Vagina (tissue), 2 donors: ENCODE measurements at places on chromosomes 13 and 19.
A peak's percentile ranks its signal among the peaks of the same experiment; 100 is the strongest.

GRCh38 chr13:76638181-76638580 is 248.0 kb downstream of the KCTD12 start:
- no peak for DNase-seq

- DNase-seq: no peak
Measured at GRCh38 chr19:19207637-19208572, 3.9 kb upstream of the NCAN start.

DNA sequence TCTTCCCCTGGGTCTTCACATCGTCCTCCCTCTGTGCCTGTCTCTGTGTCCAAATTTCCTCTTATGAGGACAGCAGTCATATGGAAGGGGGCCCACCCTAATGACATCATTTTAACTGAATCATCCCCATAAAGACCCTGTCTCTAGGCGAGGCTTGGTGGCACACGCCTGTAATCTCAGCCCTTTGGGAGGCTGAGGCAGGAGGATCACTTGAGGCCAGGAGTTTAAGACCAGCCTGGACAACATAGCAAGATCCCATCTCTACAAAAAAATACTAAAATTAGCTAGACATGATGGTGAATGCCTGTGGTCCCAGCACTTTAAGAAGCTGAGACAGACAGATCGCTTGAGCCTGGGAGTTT is 4.8 kb downstream of the MYO9B start:
- DNase-seq: no peak

- no peak for DNase-seq
Measured at GRCh38 chr13:100330662-100331061, 241.8 kb downstream of the PCCA start.

DNA sequence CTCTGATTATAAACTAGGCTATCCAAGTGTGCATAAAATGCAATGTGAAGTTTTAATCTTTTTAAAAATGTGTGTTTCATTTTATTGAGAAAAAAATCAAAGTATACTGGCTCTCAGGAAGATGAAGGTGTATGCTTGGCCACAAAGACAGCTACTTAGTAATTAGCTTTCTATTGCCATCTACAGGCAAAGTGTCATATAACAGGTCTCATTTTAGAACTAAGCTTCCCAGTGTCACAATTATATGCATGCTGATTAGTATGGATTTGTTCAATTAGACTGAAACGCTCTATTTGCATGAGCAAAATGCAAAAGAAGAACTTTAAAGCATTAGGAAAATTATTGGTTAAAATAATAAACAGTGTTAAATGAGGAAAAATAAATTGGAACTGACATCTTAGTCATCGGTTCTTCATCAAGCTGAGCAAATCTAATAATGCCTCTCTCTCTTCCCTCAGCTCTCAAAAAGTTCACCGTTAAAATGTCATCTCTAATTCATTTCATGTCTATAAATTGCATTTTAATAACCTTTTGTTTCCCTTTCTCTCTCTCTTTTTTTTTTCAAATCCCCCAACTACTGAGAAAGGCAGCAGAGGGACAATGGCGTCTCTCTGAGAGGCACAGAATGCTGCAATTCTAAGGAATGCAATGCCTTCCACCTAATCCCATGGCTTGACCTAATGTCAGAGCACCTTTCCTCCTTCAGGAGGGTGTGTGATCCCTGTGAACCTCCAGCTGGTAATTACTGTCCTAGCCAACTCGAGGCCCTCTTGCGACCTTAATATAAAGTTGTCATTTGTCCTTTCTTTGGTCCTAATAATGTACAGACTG is 313.1 kb upstream of the MAB21L1 start:
- no peak for DNase-seq

DNA sequence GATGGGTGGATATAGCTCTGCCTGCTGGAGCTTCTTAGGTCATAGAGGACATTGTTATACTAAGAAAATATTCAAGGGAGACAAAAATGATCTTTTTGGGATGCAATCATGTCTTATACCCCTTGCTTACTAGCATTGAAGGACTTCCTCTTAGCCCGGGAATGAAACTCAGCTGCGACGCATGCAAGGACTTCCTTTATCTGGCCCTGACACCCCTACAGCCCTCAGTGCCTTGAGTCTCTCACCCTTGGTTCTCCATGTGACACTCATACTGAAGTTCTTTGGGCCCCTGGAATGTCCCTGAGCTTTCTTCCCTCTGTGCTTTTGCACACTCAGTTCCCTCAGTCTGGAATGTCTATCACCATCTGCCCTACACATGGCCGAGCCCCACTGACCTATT is 72.5 kb upstream of the MTIF3 start:
- no peak for DNase-seq

DNA sequence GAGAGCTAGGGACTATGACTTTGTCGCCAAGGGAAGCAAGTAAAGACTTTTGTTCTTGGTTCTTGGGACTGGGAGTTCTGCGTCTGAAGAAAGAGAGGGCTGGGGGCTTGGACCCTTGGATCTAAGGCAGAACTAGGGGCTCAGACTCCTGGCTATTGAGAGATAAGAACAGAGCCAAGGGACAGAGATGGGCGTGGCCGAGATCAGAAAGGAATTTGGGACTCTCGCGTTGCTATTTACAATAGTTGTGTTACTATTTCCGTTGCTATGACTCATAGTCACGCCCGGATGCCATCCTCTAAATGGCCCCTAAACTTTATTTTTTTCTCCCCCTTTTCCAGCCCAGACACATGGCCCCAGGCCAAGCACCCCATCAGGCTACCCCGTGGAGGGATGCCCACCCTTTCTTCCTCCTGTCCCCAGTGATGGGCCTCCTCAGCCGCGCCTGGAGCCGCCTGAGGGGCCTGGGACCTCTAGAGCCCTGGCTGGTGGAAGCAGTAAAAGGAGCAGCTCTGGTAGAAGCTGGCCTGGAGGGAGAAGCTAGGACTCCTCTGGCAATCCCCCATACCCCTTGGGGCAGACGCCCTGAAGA is 759 bp downstream of the PPP1R15A start:
- DNase-seq: peak; percentile 95

- no peak for DNase-seq
Measured at GRCh38 chr19:7883796-7884570, 4.3 kb upstream of the LRRC8E start.

DNA sequence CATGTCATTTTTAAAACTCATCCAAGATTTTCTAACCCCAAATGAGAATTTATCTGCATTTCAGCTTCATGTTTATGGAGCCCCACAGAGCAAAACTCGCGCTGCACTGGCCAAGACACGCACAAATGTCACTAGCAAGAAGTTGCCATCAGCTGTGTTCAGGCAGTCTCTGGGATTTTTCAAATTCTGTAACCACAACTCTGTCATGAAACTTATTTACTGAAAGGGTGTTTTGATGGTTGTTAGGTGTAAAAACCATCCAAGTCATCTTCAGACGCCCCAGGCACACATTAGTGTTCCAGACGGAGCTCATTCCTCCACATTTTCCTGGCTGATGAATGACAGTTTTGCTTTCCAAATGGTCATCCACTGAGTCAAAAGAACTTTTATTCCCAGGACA is 63.4 kb downstream of the SLC7A1 start:
- no peak for DNase-seq

DNA sequence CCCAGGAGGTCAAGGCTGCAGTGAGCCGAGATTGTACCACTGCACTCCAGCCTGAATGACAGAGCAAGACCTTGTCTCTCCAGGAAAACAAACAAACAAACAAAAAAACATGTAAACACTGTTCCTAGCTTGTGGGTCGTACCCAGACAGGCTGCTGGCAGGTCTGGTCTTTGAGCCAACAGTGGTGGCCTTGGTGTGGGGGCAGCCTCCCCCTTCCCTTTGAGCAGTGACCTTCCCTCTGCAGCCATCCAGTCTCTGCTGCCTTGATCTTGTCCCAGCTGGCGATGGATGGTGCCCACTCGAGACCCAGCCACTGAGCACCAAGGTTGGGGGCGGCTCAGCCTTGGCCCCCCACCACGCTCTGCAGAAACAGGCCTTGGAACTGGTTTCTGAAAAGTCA is 143.3 kb downstream of the KDM4B start:
- no peak for DNase-seq

- no peak for DNase-seq
Measured at GRCh38 chr13:31477961-31478360, 261.4 kb upstream of the RXFP2 start.

GRCh38 chr13:20394169-20394501 is 131.5 kb downstream of the CRYL1 start:
- DNase-seq: no peak

- no peak for DNase-seq
Measured at GRCh38 chr19:50968716-50969412, 527 bp downstream of the KLK6 start.

DNA sequence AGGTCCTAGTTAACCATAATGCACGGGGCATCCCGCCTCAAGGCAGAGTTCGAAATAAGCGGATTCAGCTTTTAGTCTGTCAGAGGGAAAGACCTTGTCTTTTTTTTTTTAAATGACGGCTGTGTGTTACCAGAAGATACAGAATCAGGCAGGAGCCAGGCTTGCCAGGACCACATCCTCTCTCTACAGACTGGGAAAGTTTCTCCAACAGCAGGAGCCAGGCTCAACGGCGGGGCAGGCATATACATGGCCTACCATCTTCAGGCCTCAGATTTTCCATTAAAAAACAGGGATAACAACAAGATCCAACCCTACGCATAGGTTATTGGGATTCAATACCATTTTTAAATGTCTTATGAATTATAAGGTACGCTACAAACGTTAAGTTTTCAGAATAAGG is 17.8 kb downstream of the IRS2 start:
- no peak for DNase-seq

- DNase-seq: no peak
Measured at GRCh38 chr13:23323946-23324709, 109.4 kb downstream of the SACS start.

GRCh38 chr19:50801107-50801506 is 10.9 kb downstream of the ACP4 start:
- DNase-seq: no peak

GRCh38 chr19:6236310-6237291 is 43.2 kb downstream of the MLLT1 start:
- DNase-seq: no peak

- DNase-seq: no peak
Measured at GRCh38 chr13:108305655-108306054, 36.1 kb downstream of the TNFSF13B start.

DNA sequence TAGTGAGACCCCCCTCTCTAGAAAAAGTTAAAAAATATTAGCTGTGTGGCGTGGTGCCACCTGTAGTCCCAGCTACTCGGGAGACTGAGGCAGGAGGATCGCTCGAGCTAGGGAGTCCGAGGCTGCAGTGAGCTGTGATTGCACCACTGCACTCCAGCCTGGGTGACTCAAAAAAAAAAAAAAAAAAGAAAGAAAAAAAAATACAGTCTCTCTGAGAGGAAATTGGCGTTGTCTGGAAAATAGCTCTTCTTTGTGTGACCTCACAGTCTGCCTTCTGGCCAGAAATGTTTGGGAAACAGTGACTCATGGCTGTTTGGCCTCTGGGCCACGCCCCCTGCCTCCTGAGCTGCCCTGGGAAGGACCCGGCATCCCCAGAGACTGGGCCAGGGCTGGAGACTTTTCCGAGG is 10.7 kb downstream of the MARCHF2 start:
- DNase-seq: no peak

DNA sequence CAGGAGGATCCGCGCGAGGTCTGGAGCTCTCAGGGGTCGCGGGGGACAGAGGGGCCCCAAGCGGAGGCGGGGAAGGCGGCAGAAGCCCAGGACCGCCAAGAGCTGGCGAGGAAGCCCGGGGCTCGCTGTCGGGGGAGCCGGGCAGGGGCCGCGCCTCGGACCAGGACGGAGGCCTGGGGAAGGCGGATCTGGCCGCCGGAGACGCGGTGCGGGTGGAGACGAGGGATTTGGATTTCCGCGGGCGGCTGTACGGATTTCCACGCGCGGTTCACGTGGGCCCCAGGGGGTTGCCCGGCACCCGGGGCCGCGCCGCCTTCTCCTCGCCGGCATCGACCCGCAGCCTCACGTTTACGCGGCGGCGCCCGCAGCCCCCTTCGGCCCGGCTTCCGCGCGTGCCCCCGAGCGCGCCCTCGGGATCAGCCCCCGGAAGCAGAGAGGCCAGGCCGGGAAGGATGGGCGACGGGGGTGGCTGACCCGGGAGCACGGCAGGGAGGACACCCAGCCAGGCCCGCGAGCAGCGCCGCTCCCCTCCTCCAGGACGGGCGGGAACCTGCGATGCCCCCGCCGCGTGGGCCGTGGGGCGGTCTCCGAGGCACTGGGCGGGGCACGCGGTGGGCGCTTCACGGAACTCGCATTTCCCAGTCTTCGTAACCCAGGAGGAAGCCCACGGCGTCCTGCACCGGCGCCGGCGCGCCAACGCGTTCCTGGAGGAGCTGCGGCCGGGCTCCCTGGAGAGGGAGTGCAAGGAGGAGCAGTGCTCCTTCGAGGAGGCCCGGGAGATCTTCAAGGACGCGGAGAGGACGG is 4.7 kb downstream of the F7 start:
- DNase-seq: no peak

DNA sequence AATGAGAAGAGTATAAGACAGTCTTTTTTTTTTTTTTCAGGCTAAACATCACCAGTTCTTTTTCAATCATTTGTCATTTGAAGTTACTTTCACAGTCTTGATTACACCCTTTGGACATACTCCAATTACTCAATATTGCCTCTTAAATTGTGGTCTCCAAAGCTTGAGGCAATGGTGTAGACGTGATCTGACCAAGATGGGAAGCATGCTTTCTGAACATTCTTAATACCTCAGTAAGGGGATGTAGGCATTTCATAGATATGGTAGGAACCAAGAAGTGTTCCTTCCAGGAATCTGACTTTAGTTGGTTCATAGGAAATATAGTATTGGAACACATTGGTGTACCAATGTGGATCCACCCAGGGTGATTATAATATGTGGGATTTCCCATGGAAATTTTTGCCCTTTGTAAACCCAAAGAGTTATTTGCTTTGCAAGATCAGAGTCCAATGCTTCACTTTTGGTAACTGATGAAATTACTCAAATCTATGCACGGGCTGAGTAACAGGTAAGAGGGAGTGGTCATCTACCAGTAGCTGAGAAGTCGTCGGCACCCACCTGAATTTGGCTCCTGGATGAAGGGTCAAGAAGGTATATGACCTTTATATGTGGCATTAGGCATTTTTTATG is 62.2 kb downstream of the ERCC5 start:
- DNase-seq: no peak

GRCh38 chr13:73542446-73542845 is 483.6 kb downstream of the KLF5 start:
- DNase-seq: no peak

DNA sequence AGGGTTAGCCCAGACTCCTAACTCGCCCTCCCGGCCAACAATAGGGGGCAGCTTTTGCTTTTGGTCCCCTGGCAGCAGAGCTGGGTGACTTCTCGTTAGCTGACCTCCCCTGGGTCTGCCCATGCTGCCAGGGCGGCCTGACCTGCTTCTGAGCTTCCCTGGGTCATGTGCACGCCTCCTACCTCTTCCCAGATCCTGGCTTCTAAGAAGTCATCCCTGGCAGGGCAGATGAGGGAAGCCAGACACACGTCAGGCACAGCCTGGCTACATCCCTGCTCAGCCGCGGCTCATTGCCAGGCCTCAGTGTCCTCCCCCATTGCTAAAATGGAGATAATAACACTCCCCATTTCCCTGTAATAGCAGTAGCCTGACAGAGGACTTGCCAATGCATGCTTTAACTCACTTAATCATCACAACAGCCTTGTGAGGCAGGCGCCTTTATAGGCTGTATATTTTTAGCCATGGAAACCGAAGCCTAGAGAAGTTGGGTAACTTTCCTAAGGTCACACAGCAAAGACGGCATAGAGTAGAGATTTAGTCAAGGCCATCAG is 2.1 kb downstream of the KCNK6 start:
- peak; percentile 93 for DNase-seq
